ENCODE measurements at places on chromosomes 11 and 22.

DNA sequence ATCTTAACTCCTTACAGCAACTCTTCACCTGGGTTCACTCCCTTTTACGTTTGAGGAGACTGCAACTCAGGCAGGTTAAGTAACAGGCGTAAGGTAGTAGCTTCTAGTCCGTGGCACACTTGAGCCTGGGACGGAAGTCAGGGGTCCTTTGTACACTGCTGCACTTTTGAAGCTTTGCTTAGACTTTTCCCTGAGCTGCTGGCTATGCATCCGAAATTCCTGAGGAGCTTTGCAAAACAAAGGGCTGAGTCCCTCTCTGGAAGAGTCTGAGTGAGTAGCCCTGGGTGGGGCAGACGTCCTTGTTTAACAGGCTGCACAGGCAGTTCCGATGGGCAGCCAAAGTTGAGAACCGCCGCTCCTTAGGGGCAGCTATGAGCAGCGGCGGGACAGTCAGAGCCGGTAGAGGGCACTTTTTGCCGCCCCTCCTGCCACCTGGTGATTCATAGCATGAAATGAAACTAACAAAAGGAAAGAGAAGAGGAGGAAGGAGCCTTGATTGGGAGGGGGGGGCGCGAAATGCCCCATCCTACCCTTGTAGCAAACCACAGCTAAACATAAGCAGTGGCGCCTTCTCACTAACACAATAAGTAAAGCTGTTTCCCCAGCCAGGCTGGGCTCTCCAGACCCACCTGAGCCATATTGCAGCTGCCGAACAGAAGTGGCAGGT is 1.4 kb downstream of the TMEM109 start:
- no peak for DNase-seq

DNA sequence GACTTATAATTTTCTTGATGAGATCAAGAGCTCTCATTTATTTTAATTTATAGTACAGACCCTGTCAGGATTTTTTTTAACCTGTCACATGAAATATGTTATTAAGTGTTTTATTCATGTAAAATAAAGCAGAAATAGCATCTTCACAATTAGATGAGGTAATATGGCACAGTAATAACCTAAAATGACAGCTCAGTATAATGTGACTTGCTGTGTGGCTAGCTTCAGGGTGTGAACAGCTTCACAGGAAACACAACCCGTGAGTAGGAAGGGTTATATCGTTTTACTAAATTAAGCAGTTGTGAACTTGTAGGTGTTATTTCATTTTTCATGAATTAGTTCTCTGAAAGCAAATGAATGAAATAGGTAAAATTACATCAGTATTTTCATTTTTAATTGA is 366.9 kb upstream of the CHORDC1 start:
- DNase-seq = no peak

GRCh38 chr11:76238551-76238950 is 32.2 kb upstream of the WNT11 start:
- no peak for DNase-seq

DNA sequence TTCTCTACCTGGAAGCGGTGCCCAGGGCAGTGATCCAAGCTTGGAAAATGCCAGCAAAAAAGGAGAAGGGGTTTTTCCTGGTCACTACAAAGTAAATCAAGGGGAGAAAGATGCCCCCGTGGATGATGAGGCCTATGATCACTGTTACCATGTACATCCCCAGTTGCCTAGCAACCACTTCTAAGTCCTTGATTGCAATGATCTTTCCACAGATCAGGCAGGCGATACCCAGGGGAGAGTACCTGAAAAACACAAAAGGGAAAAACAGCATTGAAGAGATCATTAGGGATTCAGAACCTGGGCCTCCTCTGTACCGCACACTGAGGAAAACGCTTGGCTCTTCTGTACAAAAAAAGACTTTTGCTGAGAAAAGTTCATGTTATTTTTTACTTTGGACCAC is 127.1 kb downstream of the SLC1A2 start:
- DNase-seq = no peak

DNA sequence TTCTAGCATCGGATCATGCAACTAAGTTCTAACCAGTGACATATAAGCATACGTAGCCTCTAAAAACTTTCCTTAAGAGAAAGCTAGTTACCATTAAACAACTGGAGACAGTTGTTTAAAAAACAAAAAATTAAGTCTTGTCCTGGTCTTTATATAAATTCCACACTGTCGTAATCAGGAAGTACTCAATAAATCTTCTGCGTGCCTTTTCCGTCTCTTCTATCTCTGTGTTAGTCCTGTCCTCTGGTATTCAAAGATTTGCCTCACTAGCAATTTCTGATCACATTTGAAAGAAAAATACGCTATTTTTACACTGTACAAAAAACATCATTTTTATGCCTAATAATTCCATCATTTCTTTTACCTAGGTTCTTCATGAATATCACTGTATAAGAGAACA is 10.0 kb upstream of the SLC25A17 start:
- no peak for DNase-seq

DNA sequence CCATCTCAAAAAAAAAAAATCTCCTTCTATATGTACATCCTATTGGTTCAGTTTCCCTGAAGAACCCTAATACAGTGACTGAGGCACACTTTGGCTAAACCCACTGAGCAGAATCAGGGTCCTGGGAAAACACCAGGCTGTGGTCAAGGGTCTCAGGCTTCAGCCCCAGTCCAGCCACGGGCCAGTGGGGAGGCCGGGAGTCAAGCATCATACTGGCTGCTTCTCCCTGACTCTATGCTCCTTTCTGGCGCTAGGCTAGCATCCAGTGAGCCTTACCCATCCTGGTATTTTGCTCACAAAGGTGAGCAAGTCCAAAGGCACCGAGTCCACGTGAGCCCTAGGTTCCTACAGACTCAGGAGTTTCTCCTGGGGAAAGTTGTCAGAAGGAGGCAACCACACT is 752.5 kb downstream of the BRD1 start:
- no peak for DNase-seq

DNA sequence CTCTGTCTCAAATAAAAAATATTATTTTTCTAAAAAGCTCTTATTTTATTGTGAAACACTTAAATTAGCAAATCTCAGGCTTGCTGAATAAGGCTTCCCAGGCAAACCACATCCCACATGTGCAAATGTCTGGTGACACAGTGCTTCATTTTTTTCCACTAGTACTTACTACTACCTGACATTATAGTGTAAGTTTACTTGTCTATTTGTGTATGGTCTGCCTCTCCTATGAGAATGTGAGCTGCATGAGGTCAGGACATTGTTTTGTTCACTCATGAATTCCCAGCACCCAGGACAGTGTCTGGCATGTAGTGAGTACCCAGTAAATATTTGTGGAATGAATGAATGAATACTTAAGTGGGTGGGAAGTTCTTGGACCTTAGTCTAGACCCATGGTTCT is 103.1 kb downstream of the PTPRJ start:
- DNase-seq = no peak

GRCh38 chr11:95459291-95460042 is 228.5 kb upstream of the SESN3 start:
- DNase-seq = no peak

DNA sequence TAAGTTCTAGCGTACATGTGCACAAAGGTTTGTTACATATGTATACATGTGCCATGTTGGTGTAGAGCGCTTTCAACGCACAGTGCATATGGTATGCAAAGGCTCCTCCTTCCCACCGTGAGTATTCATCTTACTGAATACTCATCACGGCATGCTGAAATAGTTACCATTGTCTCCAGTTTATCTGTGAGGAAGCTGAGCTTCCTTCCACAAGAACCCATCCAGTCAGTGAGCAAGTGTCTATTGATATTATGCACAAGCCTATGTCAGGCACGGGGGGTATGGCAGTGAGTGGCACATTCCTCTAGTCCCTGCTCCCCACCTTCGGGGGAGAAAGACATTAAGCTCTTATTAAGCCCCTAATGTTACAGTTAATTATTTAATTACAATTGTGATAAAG is 28.1 kb downstream of the INSC start:
- DNase-seq = no peak

DNA sequence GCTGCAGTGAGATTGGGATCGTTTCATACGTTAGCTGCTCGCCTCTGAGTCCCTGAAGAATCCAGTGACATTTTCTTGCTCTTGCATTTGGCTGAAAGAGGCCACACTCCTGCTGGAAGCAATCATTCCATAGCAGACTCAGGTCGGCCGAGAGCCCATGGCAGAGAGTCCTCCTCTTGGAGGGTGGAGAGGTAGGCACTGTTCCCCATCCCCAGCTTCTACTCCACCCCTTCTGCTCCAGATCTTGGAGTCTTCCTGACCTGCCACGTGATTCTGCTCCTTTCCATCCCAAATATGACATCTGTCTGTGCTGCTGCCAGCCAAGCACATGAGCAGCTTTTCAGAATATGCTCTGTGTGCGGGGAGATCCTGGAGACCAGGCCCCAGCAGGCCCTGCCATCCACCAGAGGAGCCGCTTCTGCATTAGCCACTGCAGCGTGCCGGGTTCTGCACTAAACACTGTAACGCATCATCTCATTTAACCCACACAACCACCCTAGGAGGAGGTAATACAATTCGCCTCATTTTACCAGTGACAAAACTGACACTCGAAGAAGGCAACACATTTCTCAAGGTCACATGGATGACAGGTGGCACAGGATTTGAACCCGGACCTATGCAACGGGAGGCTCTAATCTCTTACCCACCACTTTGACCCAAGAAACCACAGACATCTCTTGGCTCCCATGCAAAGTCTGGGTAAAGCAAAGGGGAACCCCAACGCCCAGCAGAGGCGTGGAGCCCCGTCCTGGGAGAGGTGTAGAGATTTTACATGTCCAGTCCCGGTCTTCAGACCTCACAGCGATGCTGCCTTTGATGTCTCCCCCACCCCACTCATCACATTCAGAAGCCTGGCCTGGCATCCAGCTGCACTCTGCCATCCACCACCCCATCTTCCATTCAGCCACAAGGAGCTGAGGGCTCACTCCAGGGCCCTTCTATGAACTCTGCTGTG is 78.8 kb downstream of the FEZ1 start:
- no peak for DNase-seq

- no peak for DNase-seq
These were observed 564.5 kb upstream of the B3GAT1 start for GRCh38 chr11:134976551-134976950.

DNA sequence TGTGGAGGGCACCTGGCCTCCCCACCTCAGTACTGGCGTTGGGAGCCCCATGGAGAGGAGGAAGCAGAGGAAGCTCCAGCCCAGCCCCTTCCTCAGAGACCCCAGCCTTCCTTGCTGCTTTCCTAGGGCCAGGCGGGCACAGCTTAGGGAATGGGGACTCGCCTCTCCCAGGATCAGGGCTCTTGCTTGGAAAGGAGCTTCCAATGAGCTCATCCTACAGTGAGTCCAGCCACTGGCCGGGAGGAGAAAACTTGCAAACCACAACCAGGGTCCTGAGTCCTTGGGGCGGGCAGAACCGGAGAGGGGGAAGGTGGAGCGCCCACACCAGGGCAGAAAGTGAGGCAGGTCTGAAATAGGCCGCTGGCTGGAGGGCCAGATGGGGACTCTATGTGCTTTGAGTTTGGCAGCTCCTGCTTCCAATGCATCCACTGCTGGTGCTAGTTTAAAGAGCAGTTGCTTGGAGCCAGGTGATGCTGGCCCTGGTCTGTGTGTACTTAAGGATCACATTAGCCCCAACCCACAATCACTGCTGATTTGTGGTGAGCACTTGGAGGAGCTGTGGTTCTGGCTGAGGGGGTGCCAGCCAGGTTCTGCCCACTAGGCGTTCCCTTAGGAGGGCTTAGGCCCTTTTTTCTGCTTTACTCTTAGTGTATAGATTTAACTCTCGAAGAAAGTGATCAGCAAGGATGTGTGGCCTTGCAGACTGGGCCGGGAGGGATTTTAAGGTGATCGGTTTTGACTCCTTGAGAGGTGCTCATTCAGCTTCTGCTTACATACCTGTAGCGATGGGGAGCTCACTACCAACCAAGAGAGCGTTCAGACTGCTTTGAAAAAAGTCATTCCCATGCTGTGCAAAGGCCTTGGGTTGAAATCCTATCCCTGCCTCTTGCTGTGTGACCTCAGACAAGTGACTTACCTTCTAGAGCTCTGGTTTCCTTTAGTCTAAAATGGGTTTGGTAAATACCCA is 81.9 kb downstream of the TP53I11 start:
- no peak for DNase-seq

DNA sequence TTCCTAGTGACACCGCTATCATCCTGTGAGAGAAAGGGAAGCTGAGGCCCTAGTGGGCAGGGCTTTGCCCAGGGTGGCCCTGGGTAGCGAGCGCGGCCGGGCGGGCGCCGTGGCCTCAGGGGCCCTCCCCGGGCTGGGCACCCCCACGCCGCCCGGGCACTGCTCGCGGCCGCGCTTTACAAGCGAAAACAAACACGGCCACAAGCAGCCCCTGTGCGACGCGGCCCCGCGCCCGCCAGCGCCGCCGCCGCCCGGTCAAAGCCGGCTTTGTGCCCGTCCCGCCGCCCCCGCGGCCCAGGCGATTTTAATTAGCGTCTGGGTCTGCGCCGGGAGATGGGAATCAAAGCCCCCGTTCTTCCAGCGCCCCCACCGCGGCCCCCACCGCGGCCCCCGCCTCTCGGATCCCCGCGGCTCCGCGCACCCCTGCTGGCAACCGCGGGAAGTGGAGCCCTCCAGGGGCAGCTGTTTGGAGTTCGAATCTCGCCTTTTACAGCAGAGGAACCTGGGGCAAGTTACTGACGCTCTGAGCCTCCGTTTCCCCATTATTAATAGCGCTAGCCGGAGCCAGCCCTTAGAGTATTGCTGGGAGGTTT is 47.9 kb downstream of the CHRDL2 start:
- no peak for DNase-seq

- no peak for DNase-seq
These were observed 48.1 kb downstream of the CNTN5 start for GRCh38 chr11:99068832-99069231.

GRCh38 chr22:26401726-26402125 is 27.3 kb upstream of the ASPHD2 start:
- DNase-seq = no peak

DNA sequence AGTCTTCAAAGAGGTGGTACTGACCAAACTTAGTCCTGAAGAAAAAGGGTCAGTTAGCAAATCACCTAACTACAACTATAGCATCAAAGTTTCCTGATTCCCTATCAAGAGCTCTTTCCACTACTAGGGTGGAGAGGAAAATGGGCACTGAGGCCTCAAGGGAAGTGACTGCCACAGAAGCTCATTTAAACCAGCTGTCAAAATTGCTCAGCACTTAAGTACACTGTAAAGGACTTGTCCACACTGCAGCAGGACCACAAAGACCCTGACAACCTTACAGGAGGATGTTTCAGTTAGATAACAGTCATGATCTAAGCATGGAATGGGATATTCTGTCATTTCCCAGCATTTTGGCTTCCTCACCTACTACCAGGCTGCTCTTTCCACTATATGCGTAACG is 33.0 kb downstream of the FAM168A start:
- no peak for DNase-seq

GRCh38 chr11:78040691-78041379 is 17.8 kb upstream of the KCTD14 start:
- no peak for DNase-seq

Measured in stimulated activated CD4-positive, alpha-beta T cell treated with anti-CD3 and anti-CD28 coated beads, TNF-alpha, amount 100 ng/mL, for 4 hours (primary cell).